ENCODE measurements at places on chromosomes 4 and X. TPM values are rescaled to one million over a fixed set of nuclear protein-coding genes. Genes with fewer than 3 reads are reported as not detected.

DNA sequence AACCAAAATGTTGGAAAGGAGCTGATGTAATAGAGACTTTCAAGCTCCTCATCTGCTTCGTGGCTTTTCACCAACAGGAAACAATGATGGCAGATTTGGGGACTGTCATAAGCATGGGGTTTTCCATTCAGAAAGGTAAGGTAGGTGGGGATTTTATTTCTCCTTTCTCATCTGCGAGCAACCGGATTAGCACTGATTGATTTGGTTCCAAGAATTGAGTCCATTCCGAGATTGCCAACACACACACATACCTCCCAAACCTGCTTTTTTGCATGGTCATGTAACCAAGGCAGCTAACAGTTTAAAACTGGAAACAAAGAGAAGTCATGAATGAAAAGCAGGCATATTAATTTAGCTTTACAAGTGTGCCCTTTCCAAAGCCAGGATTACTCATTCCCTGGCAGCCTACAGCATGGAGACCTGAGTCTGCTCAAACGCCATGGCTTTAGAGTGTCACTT, 63.0 kb upstream of the LNX1 start:
- DNase-seq = no peak

- DNase-seq = no peak
Measured at GRCh38 chr4:186105647-186106321, 1.3 kb downstream of the FAM149A start.

- DNase-seq = no peak
Measured at GRCh38 chr4:97984545-97985131, 158.6 kb downstream of the STPG2 start.

GRCh38 chr4:163663454-163664225, 169.2 kb downstream of the TMA16 start:
- no peak for DNase-seq

DNA sequence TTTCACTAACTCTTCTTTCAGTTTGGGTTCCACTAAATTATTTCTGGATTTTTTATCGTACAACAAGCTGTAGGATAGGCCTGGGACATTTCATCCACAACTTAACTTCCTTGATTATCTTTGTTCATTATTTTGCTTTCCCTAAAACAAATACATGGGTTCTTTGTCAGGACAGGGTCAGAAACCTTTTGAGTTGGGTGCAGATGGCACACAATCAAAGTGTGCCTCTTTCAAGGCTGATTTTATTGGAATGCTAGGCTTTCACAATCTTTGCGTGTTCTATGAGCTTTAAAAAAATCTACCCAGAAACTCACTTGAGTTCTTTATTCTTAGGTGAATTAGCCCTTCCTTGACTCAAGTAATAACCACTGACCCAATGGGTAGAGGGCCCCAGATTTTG, 348.4 kb downstream of the FAM47B start:
- no peak for DNase-seq

- DNase-seq = no peak
Measured at GRCh38 chrX:6738518-6739470, 203.9 kb upstream of the VCX3A start.

DNA sequence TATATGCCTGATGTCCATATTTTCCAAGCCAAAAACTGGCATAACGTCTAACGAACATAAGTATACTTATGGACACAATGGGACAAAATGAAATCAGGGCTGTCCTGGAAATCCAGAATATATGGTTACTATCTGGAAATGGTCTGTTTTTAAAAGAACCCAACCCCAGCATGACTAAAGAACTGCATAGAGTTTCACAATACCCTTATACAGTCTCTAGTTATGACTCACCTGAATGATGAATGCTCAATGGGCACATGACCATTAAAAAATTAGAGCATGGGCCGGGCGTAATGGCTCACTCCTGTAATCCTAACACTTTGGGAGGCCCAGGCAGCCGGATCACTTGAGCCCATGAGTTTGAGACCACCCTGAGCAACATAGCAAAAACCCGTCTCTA, 31.8 kb downstream of the AMMECR1 start:
- no peak for DNase-seq

DNA sequence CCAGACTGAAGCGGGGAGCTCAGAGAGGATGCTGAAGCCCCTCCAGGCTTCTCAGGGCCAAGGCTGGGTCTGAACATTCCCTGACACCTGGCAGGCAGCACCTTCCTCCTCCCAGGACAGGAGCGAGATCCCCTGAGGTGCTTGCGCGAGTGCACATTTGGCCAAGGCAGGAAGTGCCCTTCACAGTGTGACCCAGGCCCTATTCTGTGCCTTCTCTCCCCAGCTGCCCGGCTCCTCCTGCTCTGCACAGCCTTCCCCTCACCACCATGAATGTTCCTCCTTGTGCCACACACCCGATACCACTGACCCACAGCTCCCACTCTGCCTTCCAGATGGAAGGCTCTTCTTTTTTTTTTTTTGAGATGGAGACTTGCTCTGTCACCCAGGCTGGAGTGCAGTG, 17.1 kb upstream of the PSAPL1 start:
- no peak for DNase-seq

DNA sequence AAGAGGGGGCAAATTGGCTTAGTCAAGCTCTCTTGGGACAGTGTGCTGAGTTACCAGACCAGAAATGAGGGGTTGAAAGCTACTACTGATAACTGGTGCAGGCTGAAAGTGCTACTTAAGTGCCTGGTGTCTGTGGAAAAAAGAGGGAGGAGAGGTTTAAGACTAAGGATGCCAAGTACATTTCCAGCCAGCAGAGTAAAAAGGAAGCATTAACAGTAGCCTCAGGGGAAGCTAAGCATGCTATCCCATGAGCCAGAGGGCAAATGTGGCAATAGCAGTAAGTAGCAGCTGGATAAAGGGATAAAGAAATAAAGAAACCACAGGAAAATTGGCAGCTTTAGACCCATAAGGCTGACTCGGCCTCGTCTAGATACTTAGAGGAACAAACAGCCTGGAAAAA, 196.3 kb upstream of the MAB21L2 start:
- no peak for DNase-seq

GRCh38 chr4:187006189-187006618, 282.5 kb upstream of the FAT1 start:
- no peak for DNase-seq

- no peak for DNase-seq
Measured at GRCh38 chr4:150002561-150002960, 75.7 kb upstream of the DCLK2 start.

DNA sequence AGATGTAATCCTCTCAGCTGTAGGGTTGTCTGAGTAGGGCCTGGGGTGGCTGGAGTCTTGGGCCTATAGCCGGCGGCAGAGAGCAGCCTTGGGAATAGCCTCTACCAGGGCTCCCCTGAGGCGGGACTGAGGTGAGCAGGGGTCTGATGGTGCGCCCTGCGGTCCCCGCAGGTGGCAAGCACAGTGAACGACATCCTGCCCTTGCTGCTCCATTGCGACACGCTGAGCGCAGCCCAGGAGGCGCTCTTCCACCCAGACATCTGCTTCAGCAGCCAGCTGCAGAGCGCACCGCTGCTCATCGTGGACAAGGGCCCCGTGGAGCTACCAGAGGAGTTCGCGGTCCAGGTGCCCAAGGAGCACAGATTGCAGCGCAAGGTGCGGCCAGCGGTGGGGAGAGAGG, 317.0 kb downstream of the ADGRL3 start:
- peak; percentile 27 for DNase-seq

DNA sequence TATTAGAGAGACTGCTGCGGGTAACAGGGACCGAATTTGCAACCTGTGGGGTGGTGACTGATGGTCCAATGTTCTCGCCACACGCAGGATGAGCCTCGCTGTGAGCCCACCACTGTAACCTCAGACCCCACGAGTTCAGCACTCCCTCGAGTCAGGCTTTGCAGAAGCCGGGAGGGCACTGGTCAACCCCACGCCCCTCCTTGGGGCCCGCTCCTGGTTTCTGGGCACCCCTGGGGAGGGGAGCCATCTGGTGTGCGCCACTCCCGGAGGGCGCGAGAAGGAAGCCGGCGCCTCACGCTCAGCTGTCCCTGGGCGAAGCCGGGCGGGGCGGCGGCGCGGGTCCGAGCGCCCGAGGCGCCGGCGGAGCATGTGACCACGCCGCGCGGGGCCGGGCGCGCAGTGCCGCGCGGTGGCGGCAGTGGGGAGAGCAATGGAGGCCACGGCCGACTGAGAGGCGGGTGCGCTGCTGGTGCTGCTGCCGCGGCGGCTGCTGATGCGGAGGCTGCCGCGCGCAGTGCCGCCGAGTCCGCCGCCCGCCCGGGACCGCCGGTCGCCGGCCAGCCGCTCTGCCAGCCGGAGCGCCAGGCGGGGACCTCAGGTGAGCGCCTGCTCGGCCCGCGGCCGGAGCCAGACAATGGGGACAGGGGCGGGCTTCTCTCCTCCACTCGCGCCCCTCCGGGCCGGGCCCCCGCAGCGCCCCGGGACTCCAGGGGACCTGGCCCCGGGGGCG, 100.1 kb downstream of the CEP135 start:
- DNase-seq = peak; percentile 68

- no peak for DNase-seq
Measured at GRCh38 chr4:142324572-142324971, 521.5 kb downstream of the INPP4B start.

DNA sequence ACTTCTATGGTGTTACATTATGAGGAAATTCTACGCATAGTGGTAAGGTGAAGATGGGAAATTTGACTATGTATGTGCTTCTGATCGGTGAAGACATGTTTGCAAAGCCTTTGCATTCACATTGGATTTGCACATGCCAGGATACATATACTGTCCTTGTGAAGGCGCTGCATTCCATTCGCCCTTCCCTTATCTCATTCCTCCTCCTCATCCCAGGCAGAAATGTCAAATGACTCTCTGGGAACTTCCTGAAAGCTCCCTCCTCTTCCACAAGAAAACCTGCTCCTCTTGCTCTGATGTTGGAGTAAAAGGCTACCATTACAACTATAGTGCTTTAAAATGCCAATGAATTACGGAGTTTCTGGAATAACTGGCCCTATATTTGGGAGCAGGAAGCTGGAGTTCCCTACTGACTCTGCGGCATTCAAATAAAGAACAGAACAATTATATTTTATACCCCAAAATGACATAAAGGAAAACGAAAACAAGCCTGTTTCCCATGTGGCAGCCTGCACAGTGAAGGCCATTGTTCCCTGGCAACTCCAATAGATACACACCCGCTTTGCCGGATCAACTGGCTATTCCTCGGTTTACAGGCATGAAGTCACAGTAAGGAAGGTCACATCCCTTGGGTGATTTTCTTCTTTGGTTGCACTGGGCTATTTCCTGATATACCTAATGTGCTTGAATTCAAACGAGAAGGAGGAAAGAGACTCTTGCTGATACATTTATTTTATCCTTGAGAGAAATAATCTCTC, 84.5 kb downstream of the AREG start:
- DNase-seq = no peak

GRCh38 chrX:154530286-154530685, 14.3 kb upstream of the FAM3A start:
- no peak for DNase-seq

GRCh38 chr4:11281720-11282119, 147.0 kb downstream of the HS3ST1 start:
- no peak for DNase-seq

DNA sequence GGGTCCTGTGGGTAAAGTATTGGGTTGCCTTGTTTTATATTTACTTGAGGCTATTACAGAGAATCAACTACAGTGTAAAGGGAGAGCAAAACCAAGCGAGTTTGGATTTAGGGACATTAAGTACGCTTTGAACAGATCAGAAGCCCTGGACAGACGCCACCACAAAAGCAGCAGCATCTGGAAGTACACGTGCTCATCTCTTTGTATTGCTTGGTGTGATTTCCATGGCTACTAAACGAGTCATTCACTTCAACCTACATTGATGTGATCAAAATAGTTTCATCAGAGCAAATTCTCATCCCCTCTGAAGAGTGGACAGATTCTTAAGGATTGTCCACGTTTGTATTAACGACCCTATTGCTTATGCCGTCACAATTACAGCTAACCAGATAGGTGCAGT, 85.1 kb downstream of the SORBS2 start:
- DNase-seq = no peak

DNA sequence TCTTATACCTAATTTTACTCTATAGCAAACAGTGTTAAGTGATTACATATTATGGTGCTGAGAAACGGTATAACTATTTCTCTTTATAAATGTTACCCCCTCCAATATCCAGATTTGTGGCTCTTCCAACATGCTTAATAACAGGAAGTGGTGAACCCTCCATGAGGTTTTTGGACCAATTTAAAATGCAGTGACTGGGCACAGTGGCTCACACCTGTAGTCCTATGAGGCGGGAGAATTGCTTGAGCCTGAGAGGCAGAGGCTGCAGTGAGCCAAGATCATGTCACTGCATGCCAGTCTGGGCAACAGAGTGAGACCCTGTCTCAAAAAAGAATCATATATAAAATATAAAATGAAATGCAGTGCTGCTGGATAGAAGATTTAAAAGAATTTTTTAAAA, 137.3 kb downstream of the MGST2 start:
- DNase-seq = no peak

- no peak for DNase-seq
Measured at GRCh38 chr4:5552451-5552850, 155.9 kb downstream of the EVC2 start.

- DNase-seq = no peak
Measured at GRCh38 chrX:35101901-35102300, 159.3 kb downstream of the FAM47B start.

GRCh38 chr4:143701365-143701764, 890 bp upstream of the FREM3 start:
- no peak for DNase-seq

GRCh38 chrX:136417806-136418205, 69.9 kb upstream of the BRS3 start:
- no peak for DNase-seq

DNA sequence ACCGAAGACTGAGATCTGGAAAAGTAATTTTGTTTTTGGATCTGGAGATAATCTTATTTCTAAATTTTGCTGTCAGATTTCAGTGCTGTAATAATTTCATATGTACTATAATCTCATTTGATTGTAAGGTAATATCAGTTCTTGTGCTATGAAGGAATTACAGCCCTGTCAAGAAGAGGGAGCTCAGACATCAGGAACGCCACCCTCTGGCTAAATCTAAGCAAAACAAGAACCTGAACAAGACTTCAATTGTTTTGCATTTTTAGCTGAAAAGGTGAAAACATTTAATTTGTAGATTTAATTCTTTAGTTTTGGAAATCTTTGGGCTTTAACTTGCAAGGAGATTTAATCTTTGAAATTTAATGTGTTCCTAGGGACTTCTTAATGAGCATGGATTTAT, 525.4 kb upstream of the HS3ST1 start:
- no peak for DNase-seq

- DNase-seq = no peak
Measured at GRCh38 chr4:10947898-10948297, 263.3 kb upstream of the CLNK start.

The PDS5A gene
- total RNA-seq = 83.1 TPM

The EVC2 gene
- 7.2 TPM for total RNA-seq

The XPNPEP2 gene
- 0.32 TPM for total RNA-seq

The GRIA2 gene
- total RNA-seq = 2.9 TPM

The RWDD4 gene
- total RNA-seq = 17.4 TPM

The CSAG1 gene
- not detected for total RNA-seq

The ENPEP gene
- total RNA-seq = 4.5 TPM

The SMIM43 gene
- 0.25 TPM for total RNA-seq

The TMEM31 gene
- 2.0 TPM for total RNA-seq

The NDST3 gene
- 5.7 TPM for total RNA-seq

The ATP2B3 gene
- 0.05 TPM for total RNA-seq

The ITM2A gene
- 0.93 TPM for total RNA-seq

The EDA2R gene
- 3.6 TPM for total RNA-seq

The LRIT3 gene
- 0.19 TPM for total RNA-seq

The GCNA gene
- total RNA-seq = 2.3 TPM

The NDUFB11 gene
- total RNA-seq = 113 TPM

The SLITRK2 gene
- total RNA-seq = 8.8 TPM
